H4 (cell line): ENCODE measurements at places on chromosomes 4 and X.

DNA sequence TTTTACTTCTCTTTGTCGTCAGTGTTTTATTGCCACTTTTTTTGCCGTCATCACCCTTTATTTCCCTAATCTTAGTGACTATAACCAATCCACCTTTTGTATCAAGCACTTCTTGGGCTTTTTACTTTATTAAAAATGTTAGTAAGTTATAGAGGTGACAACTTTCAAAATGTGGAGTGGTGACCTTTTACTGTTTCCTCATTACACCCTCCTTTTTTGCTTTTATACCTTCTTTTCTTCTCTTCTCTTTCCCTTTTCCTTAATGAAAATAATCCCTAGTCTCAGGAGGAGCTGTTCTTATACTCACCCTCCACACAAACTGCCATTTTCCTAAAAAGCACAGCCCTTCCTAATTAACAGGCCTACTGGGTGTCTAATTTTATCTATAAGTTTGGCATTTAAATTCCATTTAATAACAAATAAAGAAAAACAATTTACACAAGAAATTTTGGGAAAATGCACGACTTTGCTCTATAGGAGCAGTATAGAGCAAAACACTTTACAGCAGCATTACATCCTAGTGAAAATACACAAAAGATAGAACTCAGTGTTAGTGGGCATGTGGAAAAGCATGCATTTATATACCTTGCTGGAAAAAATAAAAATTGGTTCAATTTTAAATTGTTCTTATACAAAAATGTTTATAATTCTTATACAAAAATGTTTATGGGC lies 27.3 kb downstream of the BBS12 start:
- no peak for DNase-seq

- DNase-seq, result peak; percentile 49
These were observed 29.8 kb upstream of the RELL1 start for GRCh38 chr4:37715889-37716402.

DNA sequence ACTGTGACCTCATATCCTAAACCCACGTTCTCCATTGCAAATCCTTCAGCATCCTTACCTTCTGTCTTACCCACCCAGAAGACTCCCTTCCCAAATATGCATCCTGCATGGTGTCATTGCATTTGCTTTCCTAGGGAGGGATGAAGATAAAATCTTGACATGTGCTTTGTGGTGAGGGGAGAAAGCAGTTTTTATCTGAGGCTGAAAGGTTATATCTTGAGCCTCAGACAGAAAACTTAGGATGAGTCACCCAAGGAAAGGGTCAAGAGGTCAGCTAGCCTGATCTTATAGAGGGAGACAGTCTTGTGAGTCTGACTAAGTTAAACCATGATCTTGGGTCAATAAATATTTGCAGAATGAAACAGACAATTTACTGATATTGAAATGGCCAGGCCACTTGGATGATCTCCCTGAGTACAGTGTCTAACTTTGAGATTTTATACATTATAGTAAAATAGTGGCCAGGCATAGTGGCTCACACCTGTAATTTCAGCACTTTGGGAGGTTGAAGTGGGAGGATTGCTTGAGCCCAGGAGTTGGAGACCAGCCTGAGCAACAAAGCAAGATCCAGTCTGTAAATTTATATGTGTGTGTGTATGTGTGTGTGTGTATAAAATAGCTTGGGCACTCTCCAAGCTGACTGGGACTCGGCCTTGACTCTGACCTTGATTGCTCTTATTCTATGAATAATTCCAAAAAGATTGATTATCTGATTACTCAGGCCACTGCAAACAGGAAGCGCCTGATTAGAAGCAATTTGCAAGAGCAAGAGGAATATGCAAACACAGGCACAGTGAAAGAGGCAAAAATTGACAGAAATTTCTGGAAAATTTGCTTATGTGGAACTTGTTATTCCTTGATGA lies 15.4 kb upstream of the FAM9C start:
- peak; percentile 5 for DNase-seq

DNA sequence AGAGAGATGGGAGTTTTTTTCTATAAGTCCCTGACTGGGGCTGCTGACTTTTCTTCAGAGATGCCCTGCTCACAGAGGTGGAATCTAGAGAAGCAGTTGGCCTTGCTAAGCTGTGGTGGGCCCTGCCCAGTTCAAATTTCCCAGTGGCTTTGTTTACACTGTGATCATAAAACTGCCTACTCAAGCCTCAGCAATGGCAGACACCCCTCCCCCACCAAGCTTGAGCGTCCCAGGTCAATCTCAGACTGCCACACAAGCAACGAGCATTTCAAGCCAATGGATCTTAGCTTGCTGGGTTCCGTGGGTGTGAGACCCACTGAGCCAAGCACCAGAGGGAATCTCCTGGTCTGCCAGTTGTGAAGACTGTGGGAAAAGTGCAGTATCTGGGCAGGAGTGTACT lies 199.8 kb upstream of the WDFY3 start:
- DNase-seq, result no peak

- peak; percentile 62 for DNase-seq
These were observed 84.0 kb downstream of the NAA11 start for GRCh38 chr4:79241846-79242245.

- no peak for DNase-seq
These were observed 118.6 kb downstream of the CRLF2 start for GRCh38 chrX:1093586-1094421.

DNA sequence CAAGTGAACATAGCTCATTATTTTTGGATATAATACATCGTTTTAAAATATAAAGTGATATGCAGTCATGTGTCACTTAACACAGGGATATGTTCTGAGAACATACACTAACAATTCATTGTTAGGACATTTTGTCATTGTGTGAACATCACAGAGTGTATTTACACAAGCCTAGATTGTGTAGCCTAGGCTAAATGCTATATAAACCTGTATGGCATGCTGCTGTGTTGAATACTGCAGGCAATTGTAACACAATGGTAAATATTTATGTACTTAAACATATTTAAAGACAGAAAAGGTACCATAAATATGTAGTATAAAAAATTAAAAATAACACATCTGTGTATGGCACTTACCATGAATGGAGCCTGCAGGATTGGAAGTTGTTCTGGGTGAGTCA lies 44.9 kb upstream of the GPRIN3 start:
- DNase-seq, result no peak
